ENCODE measurements at places on chromosomes 12 and 14.

DNA sequence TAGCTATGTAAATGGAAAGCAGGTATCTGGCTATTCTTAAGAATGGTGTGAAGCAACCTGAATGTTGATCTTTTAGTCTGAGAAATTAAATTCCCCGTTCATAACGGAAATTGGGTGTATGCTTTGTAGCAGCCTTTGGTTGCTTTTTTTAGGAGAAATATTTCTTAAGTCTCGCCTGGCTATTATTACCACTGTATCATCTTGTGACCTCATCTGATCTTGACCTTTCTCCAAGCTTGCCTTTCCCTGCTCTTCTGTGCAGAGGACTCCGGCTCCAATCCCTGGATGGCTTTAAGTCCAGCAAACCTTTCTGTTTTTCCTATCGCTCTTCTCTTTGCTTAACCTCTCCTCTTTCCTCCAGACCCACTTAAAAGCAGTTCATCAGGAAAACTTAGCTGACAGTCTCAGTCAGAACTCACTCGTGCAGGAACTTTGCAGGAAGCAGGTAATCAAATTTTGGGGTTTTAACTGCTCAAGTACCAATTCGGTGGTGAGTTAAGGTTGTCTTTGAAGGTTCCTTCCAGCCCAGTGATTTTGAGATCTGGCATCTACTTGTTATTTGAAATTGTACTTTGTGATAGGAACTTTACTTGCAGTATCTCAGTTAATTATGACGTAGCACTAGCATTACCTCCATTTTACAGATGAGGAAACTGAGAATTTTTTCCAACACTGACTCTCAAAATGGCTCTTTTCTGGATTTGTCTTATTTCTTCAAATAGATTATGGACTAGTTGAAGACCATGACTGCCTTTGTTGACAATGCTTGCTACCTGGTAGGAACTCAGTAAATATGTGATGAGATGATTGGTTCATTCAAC is 14.1 kb downstream of the PPFIBP1 start:
- no peak for DNase-seq

DNA sequence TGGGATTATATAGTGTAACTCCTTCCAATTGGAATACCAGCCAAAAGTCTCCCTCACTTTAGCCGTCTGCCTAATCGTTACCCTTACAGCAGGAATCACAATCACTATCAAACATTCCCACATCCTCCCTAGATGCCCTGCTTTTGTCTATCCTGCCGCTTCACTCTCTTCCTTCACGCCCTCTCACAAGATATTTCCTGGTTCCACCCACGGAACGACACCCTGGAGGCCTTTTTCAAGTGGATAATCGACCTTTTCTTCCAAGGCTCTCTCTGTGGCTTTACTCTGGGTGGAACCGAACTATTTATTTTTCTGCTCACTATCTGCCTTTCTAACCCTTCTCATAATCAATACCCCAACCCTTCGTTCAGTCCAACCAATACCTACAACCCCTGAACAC is 58.9 kb downstream of the MOK start:
- no peak for DNase-seq

GRCh38 chr14:30330445-30330844 is 228.5 kb upstream of the G2E3 start:
- DNase-seq: no peak

DNA sequence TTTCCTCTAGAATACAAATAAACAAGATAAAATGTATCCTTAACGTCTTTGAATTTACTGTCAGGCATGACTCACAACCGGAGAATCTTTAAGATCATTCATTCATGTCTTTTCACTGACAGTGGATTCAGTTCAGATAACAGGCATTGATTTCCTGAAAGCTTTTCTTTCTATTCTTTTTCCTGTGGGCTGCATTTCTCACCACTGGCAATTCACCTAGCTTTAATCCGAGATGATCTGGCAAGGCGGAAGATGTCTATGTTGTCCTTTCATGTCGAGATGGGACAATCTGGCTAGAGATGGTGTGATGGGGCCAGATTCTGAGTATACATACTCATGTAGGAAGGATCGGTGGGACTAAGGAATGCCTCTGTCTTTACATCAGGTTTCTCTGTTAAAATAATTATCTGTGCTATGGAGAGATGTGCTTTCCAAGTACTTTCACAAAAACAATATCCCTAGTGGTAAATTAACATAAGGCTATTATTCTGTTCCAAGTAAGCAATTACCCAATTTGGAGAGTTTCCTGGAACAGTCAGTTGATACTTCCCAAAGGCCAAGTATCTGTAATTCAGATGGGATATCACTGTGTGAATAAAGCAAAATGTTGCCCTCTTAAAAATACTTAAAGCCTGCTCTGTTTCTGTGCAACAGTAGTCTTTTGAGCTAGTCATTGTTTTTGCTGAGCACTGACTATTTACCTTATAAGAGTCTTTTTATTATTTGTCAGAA is 17.8 kb downstream of the ACSS3 start:
- DNase-seq: no peak

DNA sequence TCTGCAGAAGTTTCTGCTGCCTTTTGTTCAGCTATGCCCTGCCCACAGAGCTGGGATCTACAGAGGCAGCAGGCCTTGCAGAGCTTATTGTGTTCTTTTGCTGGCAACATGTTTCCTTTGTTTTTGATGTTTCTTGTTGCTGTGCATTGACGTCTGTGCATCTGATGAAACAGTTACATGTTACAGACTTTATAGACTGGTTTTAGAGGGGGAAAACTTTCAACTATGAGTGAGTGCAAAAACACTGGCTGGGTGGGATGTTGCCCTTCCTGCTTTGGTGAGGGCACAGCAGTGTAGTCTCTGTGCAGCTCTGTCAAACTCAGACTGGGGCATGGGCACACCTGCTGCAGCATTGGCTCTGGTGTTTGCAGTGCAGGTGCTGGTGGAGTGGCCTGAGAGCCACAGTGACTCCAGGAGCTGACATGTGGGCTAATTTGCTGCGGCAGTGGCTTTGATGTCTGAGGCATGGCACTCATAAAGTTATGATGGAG is 26.9 kb downstream of the CLEC6A start:
- DNase-seq: no peak

DNA sequence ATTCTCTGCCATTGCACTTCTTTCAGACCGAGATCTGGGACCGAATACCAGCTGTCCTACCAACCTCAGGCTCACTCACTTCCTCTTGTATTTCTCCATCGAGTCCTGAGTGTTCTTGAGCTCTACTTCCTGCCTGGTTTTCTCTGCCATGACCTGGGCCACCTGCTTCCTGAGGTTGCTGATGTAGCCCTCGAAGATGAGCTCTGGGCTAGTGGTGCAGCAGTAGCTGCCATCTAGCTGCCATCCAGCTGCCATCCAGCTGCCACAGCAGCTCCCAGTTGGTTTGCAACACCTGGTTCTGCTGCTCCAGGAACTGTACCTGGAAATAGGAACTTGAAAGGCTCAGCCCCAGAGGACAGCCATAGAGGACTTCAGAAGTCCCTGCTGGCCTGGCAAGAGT is 15.0 kb upstream of the KRT73 start:
- DNase-seq: no peak

Measured in activated CD4-positive, alpha-beta T cell treated with anti-CD3 and anti-CD28 coated beads, Interleukin-2, amount 50 U/mL, for 24 hours (primary cell).